ENCODE measurements at places on chromosomes 12 and 14.

DNA sequence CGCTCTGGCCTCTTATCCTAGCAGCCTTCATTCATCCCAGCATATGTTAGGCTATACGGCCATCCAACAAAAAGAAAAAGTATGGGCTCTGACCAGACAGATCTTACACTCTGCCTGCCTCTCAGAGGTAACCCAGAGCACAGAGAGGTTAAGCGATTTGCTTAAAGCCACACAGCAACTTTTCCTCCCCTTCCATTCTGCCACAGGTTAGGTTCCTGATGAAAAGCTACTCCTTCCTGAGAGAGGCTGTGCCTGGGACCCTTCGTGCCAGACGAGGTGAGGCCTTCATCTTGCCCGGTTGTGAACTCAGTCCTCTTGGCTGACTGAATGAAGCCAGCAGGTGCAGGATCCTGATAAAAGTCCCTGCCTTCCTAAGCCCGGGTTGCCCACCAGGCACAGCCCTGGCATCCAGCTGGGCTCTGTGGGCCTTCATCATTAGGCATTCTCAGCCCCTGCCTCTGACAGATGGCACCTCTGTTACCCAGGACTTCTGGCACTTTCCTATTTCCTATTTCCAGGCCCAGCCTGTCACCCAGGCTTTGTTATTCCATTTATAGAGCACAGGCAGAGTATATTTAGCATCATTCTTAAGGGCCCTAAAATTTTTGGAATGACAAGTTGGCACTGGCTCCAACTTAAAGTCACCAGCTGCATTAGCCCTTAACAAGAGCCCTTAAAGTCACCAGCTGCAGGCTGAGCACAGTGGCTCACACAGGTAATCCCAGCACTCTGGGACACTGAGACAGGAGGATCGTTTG lies 12.8 kb downstream of the SOAT2 start:
- no peak for DNase-seq

DNA sequence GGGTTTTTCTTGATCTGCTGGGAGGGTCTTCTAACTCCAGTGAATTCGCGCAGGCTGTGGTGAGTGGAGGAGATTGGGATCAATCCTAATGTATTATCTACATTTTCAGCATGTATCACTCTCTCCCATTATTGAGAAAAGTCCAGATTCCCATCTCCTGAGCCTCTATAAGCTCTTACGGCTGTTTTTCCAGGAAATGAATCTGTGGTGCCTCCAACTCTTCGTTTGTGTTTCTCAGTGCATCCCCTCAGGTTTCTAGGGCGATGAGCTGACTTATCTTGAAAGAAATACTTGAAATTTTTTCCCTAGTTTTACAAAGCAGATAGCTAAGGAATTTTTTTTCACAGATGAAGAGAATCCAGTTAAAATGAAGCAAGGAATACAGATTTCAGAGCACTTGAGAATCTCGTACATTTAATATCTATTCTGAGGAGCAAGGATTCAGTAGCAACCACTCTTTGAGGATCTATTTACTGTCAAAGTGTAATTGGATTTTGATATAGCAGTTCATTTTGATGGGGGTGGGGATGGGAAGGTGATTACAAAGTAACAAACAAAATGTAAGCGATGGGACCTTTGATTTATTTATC lies 138.7 kb downstream of the BRMS1L start:
- no peak for DNase-seq

DNA sequence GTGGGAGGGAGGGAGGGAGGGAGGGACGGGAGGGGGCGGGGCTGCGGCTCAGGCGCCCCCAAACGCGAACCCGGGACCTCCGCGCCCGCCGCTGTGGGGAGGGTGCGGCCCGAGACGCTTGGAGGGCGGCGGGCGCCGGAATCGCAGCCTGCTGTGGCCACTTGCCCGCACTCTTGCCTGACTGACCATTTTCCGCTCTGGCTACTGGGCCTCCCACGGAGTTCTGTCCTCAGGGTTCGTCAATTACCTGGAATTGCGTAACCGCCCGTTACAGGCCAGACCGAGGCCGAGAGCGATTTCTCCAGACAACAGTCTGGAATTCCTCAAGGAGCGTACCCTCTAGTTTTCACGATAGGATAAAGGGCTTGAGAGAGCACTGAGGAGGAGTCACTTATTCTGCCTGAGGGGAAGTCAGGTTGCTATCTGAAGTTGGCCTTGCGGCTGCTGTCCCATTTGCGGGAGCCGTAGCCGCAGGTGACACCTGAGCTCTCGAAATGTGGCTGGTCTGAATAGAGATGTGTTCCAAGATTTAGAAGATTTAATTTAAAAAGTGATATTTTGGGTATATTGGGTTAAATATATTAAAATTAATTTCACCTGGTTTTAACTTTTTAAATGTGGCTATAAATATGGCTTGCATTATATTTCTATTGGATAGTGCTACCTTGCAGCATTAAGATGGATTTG lies 446 bp upstream of the ZNF641 start:
- no peak for DNase-seq

- DNase-seq = no peak
These were observed 161.7 kb upstream of the PARP11 start for GRCh38 chr12:4034921-4035320.

GRCh38 chr12:31488737-31489338 lies 102.1 kb downstream of the DENND5B start:
- no peak for DNase-seq

DNA sequence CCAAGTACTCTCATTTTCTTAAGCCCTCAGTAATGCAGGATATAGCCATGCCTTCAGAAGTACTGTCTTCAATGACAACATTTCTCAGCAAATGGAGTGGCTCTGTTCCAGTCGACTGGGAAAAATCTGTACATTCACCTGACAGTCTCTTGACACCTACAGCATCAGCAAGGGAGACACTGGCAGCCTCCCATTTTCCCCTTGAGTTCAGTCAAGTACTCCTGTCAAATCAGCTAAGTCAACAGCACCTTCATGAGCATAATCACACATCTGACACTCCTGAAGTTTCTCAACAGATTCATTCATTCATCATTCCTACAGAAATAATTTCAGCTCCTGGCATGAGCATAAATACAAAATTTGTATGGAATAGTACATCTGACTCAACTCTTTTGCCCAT lies 46.1 kb downstream of the INTS13 start:
- DNase-seq = no peak

- peak; percentile 26 for DNase-seq
These were observed 10.3 kb upstream of the FERMT2 start for GRCh38 chr14:52961060-52961639.

GRCh38 chr12:7835766-7836165 lies 36.9 kb downstream of the SLC2A14 start:
- DNase-seq = no peak

DNA sequence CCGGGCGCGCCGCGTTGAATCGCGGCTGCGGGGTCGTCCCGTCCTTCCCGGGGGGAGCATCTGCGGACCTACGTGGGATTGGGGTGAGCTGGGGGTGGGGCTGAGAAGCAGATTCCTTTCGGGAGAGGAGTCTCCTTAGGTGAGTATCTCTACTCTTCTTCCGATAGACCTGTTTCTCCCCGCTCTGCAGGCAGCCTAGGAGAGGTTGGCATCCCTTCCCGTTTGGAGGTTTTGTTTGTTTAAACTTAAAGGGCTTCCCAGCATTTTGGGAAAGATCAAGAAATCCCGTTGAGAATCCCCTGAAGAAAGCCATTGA lies 411 bp downstream of the TTLL5 start:
- no peak for DNase-seq

DNA sequence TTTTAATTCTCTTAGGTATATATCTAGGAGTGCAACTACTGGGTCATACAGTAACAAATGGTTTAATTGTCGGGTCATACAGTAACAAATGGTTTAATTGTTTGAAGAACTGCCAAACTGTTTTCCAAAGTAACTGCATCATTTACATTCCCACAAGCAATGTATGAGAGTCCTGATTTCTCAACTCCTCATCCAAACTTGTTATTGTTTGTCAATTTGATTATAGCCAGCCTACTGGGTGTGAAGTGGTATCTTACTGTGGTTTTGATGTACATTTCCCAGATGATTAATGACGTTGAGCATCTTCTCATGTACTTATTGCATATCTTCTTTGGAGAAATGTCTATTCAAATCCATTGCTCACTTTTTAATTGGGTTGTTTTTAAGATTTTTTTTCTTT lies 67.6 kb upstream of the CFL2 start:
- no peak for DNase-seq

DNA sequence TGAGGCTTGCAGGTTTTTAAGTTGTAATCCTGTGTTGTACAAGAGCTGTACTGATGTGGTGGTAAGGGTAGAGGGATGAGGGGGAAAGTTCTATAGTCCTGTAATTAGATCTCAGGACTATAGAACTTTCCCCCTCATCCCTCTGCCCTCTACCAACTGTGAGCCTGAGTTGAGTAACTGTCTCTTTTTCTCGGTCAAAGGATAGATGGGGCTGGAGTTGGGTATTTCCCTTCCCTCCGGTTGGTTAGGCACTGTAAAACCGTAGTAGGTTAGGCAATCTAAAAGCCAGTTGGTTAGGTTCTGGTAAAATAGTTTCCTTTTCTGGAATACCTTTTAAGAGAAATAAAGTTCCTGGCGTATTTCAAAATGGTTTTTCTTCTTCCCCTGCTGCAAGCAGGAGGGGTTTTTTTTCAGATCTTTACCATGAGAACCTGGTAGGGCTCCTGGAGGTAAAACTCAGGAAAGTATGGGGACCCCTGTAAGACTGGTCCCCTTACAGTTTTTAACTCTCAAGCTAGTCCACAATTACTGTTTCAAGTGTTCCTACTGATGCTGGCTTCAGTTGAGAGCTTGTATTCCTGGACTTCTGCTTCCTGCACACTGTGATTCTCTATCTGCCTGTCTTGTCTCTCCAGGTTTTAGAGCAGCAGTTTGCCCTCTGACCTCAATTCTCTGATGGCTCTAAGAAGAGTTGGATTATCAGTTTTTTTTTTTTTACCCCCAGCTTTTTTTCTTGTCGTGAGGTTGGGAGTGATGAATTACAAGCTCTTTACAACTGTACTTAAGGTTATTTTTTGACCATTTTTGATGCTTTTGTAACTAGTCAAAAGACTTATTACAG lies 58.7 kb downstream of the FUT8 start:
- DNase-seq = no peak

DNA sequence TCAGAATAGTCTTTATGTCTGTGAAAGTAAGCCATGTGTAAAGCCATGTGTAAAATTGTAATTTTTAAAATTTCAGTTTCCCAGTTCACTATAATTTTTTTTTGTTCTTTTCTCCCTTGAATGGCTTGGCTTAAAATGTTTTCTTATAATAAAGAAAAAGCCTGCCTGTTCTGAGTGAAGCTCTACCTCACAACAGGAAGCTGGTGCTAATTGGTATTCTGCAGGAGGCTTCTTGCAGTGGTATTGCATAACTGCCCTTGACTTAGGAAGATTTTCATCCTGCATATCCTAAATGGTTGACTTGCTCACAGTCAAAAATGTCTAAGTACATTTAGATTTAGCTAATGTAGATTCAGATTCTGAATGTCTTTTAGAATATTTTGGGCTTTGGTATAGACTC lies 49.5 kb downstream of the ATP2A2 start:
- DNase-seq = no peak

DNA sequence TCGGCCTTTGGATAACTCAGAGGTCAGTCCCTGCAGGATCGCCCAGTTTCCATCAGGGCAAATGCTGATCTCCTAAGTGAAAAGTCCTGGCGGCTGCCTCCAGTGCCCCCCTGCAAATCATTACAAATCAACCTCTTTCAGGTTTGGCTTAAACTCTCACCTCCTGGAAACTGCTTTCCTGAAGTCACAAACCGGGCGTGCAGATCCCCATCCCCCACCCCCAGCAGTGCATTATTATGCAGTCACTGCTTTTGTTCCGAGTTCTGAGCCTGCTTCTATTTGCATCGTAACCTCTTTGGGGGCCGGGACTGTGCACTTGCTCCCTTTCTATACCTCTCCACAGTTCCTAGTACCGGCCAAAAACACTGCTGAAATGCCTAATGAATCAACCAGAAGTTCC lies at the start of gene USP44:
TSS of gene USP44 (minus strand) at position 172 of the 400 bp plus-strand sequence. CDS start 17,220 bp downstream, outside the sequence.
- no peak for DNase-seq

DNA sequence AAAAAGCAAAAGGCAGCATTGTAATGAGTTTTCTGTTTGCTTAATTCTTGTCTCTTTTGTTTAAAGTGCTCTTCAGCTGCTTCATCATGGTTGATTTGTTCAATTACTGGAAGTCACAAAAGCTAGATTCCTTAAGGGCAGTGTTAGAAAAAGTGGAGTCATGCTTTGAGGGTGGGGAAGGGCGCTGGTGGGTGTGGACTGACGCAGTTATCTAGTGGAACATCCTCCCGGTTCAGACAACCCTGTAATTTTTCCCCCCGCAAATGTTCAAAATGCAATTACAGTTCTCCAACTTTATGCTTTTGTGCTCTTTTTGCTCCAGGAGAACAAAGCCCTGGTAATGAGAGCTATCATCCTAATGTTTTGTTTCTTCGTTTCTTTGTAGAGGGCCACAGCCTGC lies 2.1 kb downstream of the AKAP6 start:
- no peak for DNase-seq

DNA sequence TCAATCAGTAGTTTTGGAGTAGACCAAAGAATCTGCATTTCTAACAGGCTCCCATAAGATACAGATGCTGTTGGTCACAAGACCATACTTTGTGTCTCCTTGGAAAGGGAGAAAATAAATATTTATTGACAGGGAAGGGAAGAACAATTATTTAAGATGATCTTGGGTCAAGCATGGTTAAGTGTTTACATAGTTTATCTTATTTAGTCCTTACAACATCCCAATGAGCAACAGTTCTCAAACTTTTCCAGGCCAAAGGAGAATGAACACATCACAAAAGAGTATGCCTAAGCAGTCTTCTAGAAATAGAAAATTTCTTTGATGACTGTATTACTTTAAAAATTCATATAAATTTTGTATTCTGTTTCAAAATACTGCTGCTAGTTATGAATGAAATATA lies 8.8 kb downstream of the LPCAT3 start:
- no peak for DNase-seq

- no peak for DNase-seq
These were observed 4.7 kb downstream of the ZDHHC17 start for GRCh38 chr12:76768576-76768975.

- DNase-seq = no peak
These were observed 1.3 kb upstream of the PTGDR start for GRCh38 chr14:52266179-52266578.

- DNase-seq = no peak
These were observed 166.3 kb upstream of the RTL1 start for GRCh38 chr14:101069666-101070362.

- no peak for DNase-seq
These were observed 603.5 kb downstream of the RPL10L start for GRCh38 chr14:46048127-46048526.

DNA sequence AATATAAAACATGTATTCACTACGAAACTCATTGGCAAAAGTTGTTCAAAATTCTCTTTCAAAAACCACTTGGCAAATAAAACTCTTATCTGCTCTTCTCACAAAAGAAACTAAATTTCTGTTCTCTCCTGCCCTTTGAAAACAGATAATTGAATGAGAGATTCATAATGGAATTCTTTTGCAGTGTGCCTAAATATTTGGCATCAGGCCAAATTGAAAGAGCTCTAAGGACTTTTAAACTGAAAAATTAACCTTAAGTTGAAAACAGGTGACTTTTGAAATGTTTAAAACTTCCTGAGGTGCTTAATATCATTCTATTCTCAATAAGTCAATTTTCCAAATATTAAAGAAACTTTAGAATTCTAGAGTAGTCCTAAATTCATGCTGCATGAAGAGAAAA lies 136.4 kb downstream of the FSCB start:
- no peak for DNase-seq

Measured in stimulated activated CD4-positive, alpha-beta T cell treated with anti-CD3 and anti-CD28 coated beads, Interleukin-1b, Interleukin-23, amount 100 ng/mL, for 1 hour (primary cell).